ENCODE measurements at places on chromosomes 7 and 10.

GRCh38 chr10:116203661-116204060 is 69.3 kb downstream of the GFRA1 start:
- no peak for DNase-seq

DNA sequence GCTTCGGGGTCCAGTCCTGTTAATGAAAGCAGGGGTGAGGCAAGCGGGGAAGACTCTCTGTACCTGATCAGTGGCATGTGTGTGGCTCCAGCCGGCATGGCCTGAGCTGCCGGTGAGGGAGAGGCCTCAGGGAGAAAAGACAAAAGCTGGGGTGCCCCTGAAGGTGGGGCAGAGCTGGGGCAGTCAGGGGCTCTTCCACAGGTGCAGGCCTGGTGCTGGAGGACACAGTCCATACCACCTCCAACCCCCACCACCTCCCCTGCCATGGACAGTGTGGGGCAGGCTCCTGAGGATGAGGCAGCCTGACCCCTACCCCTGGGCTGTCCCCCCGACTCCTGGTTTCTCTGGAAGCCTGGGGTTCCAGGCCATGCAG is 129.5 kb downstream of the LHPP start:
- DNase-seq = no peak

- no peak for DNase-seq
Measured at GRCh38 chr7:133650069-133650468, 397.2 kb downstream of the EXOC4 start.

- DNase-seq = no peak
Measured at GRCh38 chr7:199483-200249, 7.3 kb downstream of the FAM20C start.

DNA sequence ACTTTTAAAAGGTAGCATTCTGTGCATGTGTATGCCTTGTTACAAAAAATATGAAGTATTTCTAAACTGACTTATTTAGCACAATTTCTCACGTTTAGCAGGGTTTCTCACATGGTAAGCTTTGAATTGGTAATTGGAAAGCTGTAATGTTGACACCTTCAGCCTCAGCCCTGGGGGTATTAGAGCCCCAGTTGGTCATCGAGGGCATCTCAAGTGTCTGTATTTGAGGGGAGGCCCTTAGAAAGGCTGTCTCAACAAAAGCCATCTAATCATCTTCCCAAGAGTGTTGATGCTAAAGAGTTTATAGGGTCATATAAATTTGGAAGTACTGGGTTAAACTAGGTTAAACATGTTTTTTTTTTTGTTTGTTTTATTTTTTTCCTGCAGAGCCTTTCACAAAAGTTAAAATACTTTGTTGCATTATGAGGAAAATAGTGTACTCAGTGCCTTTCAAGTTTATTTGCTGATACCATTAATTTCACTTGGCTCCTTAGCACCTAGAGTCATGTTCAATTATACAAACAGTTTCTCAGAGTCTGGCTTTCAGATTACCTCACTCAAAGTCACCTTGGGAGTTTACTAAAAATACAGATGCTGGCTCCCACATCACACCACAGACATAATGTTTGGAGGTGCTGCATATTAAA is 134.0 kb downstream of the CD36 start:
- DNase-seq = no peak

DNA sequence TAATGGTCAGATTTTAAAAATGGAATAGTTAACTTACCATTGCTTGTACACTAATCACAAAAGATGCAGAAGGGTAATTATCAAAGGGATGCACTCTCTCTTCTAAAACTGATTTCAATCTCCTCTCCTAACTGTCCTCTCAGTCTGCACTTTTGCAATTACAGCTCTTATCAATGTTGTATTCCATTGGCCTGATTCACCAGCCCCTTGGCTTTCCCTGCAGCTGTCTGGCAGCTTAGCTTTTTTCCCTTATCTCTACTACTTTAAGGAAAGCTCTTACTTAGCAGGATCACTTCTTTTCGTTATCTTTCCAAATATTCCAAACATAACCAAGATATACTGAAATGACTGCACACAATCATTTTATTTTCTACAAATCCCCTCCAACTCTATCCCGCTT is 448.8 kb downstream of the GRM8 start:
- no peak for DNase-seq

GRCh38 chr7:72317341-72317740 is 94.8 kb downstream of the CALN1 start:
- no peak for DNase-seq

- no peak for DNase-seq
Measured at GRCh38 chr7:137952426-137952805, 49.5 kb downstream of the CREB3L2 start.

DNA sequence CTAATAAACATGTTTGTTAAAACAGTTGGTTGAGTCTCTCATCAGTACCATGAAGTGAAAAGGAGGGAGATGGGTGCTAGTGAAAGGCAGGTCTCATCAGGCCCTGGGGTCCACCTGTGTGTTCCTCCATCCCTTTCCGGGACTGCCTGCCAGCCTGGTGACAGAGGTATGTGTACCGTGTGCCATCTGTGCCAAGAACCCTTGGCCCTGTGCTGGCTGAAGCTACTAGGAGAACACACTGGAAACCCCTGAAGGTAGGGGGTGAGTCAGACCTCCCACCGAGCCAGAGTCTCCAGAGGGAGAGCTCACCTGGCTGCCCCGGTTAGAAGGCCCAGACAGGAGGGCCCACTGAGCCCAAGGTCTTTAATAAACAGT is 2.3 kb downstream of the DDIT4 start:
- peak; percentile 33 for DNase-seq

GRCh38 chr7:56081626-56082340 is 11.0 kb downstream of the PHKG1 start:
- DNase-seq = no peak

DNA sequence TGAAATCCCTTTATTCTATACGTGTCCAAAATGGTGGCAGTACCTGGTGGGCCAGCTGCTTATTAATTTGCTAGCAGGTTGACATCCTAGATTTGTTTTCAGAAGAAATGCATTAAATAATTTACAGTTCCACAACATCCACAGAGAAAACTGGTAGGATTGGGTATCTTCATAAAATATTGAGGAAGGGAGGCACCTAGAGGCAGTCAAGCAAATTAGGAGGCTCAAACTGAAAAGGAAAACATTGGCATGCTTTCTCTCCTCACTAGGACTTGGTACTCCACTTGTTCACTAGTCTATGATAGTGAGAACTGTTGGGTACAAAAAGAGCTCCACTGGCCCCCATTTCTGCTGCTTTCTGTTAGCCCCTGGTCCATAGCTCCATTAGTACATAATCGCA is 18.3 kb upstream of the LRGUK start:
- no peak for DNase-seq

GRCh38 chr10:11699550-11700097 is 42.6 kb upstream of the ECHDC3 start:
- no peak for DNase-seq

DNA sequence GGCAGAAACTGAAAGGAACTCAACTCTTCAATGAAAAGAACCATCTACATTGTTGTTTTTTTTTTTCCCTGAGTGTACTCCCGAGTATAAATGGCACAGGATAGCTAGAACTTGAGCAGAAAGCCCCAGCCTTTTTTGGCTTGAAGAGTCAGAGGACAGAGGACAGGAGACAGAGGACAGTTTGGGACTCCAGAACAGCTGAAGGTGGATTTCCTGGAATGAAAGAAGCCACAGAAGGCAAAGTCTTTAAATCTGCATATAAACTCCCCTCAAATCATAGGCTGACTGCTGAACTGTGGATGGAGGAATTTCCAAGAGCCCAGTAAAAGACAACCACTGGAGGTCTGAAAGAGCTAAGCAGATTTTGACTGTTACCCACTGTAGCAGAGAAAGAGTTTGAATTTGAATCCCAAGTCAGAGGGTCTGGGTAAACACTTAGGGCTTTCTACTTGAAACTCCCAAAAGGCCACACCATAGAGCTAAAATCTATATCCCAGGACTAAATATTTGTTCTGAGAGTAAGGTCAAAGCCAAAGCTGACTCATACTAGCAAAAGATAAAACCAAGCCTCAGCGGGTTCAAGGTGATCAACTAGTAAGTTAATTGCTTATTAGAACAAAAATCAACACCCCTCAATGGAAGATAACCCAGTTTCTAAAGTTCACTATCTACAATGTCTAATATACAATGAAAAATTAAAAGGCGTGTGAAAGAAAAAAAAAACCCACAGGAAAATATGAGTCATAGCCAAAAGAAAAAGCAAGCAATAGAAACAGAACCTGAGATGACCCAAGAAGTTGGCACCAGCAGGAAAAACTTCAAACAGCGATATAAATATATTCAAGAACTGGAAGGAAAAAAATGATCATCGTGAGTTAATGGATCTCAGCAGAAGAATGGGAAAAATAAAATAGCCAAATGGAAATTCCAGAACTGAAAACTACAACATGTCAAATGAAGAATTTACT is 1.8 kb upstream of the OPN1SW start:
- DNase-seq = no peak

- DNase-seq = no peak
Measured at GRCh38 chr7:41567031-41567730, 135.7 kb downstream of the INHBA start.

- no peak for DNase-seq
Measured at GRCh38 chr10:32446536-32447406, 831 bp downstream of the CCDC7 start.

DNA sequence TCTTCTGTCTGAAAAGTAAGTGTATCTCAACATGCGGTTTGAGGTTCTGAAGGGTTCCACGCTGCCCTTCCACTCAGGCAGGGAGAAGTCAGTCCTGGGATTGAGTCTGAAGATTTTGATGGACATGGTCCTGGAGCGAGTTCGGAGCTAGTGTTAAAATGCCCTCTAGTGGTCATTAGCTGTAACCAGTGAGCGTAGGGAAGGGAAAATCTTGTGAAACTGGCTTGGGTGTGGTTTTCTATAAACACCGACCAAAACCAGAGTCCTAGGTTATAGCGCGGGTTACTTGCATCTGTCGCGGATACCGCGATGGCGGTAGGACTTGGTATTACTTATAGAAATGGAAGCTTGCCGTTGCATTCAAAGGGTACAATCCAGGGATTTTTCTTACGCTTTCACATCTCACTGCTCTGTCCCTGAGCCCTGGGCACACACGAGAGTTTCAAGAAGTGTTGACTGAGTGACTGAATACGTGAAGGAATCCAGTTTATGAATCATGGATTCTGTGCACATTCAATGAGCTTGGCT is 348.2 kb upstream of the C7orf33 start:
- DNase-seq = no peak

GRCh38 chr10:57188846-57189245 is 827.8 kb upstream of the ZWINT start:
- no peak for DNase-seq

DNA sequence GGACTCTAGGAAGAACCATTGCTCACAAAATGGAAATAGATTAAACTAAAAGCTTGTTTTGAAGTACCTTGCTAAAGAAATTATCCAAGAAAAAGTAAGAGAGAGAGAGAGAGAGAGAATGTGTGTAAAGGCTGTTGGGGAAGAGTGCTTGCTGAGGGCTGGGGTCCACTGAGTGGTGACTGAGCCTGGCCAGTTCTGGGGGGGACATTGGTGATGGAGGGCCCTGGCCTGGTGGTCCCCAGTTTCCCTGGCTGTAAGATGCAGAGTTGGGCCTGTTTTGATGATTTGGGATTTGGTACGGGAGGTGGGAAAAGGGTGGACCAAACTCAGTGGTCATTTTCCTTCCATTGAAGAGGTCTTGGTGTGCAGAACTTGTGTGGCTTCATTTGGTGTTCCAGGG is 880 bp downstream of the RAMP3 start:
- no peak for DNase-seq

DNA sequence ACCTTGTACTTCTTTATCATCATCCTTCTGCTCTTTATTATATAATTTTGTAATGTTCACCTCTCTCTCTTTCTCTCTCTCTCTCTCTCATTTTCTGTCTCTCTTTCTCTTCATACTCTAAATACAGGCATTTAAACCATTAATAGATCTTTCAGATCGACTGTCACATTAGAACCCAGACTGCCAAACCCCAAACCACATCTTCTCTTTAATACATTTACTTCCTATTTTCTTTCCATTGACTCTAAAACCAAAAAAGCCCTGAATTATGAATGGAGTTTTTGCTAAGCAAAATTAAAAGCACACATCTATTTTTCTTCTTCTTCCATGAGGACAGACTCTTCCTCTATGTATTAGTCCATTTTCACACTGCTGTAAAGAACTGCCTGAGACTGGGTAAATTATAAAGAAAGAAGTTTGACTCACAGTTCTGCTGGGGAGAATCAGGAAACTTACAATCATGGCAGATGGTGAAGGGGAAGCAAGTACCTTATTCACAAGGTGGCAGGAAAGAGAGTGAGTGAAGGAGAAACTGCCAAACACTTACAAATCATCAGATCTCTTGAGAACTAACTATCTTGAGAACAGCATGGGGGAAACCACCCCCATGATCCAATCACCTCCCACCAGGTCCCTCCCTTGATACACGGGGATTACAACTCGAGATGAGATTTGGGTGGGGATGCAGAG is 272.7 kb upstream of the MGMT start:
- DNase-seq = no peak

- no peak for DNase-seq
Measured at GRCh38 chr7:75740846-75741497, 2.2 kb upstream of the HIP1 start.

DNA sequence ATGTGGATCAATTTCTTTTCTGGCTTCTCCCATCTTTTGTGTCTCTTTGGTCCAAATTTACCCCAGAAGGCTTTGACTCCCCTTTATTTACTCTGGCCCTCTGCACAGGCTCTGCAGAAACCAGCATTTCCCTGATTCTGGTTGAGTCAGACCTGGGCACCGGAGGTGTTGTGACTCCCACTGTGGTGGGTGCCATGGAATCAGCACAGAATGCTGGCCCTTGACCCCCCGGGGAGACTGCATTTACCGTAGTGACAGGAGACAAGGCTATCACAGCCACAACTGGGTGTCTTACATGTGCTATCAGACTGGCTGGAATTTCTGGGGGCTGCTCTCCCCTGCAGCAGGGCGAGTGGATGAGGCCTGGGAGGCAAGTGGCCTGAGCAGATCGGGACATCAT is 37.6 kb downstream of the PLXDC2 start:
- DNase-seq = no peak

- peak; percentile 21 for DNase-seq
Measured at GRCh38 chr7:116211006-116211912, 920 bp downstream of the TES start.

- DNase-seq = no peak
Measured at GRCh38 chr10:77640167-77640566, 2.6 kb upstream of the KCNMA1 start.

GRCh38 chr10:28841625-28842024 is 164.3 kb downstream of the BAMBI start:
- no peak for DNase-seq

DNA sequence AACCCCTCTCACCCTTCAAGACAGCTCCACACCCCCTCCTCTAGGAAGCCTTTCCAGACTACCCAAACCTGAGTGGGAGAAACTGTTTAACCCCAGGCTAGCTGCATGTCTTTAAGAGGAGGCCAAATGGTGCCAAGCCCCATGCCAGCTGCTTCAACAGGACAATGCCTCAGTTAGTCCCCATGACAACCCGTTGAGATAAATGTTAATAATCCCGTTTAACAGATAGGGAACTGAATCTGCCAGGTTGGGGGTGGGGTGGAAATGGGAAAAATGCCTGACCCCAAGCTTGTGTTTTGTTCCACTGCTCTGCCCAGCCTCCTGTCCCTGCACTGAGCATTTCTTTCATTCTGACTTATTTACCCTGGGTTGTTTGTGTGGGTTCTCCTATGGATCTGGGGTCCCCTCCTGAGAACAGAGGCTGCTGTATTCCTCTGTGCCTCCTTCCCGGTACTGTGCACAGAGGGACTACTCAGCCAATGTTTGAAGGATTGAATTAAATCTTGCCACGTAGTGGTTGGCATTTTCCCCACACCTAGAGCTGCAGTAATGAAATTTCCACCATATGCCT is 452.6 kb upstream of the ZMIZ1 start:
- DNase-seq = no peak

- DNase-seq = no peak
Measured at GRCh38 chr10:22429146-22429545, 83.8 kb downstream of the SPAG6 start.

All from NCI-H1105 (cell line).